Umbilical cord (tissue), 2 donors: ENCODE measurements at places on chromosomes 12 and 14. TPM values are rescaled to one million over a fixed set of nuclear protein-coding genes. Genes with fewer than 3 reads are reported as not detected.

DNA sequence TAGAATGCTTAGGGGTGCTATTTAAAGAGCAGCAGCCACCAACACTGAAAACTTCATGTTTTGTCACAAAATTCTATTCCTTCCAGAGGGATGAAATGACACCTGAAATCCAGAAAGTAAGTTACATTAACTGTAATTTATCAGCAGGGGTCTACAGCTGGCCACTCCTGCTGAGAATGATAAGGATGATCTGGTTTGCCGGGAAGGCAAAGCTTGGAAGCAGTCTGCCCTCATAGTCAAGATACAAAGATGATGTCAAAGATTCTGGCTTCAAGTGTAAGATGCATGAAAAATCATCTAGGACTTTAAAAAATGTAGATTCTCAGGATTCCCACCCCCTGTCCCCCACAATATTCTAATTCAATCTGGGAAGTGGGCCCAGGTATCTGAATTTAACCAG lies 58.4 kb downstream of the DCAF5 start:
- DNase-seq, result peak; percentile 35

DNA sequence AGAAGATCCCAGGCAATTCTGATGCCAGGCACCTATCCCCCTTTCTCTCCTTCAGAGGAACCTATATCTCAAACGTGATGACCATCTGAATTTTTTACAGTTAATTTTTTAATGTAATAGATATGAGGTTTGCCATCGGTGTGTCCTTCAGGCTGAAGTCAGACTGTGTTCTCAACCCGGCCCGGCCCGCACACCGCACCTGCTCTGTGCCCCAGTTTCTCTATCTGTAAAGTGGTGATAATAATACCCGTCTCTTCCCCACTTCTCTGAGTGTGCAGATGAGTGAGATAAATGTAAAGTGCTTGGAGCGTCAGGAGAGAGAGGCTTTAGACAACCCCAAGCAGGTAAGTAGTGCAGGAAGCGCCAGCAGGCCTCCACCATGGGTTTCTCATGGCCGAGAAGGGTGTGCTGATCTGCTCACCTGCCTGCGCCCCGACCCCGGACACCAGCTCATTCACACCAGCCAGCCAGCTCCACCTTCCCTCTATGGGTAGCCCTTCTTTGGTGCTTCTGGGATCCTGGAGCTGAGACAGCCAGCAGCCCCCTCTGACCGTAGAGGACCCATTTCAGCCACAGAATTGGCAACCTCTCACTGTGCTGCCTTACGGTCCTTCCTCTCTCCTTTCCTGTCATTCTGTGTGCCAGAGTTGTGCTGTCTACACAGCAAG lies 80.0 kb downstream of the ZFP36L1 start:
- no peak for DNase-seq

DNA sequence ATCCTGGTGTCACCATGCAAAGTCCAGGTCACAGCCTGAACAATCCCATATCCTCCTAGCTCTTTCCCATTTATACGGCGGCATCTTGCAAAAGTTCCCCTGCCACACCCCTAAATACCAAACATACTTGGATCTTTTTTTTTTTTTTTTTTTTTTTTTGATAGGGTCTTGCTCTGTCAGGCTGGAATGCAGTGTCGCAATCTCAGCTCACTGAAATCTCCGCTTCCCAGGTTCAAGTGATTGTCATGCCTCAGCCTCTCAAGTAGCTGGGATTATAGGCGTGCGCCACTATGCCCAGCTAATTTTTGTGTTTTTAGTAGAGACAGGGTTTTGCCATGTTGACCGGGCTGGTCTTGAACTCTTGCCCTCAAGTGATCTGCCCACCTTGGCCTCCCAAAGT lies 451.3 kb downstream of the GLT1D1 start:
- no peak for DNase-seq

DNA sequence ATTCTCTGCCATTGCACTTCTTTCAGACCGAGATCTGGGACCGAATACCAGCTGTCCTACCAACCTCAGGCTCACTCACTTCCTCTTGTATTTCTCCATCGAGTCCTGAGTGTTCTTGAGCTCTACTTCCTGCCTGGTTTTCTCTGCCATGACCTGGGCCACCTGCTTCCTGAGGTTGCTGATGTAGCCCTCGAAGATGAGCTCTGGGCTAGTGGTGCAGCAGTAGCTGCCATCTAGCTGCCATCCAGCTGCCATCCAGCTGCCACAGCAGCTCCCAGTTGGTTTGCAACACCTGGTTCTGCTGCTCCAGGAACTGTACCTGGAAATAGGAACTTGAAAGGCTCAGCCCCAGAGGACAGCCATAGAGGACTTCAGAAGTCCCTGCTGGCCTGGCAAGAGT lies 15.0 kb upstream of the KRT73 start:
- no peak for DNase-seq

GRCh38 chr14:75430116-75430515 lies 2.3 kb downstream of the JDP2 start:
- peak; percentile 81 for DNase-seq

The CFAP73 gene
- not detected for total RNA-seq

The RFLNA gene
- 7.2 TPM for total RNA-seq

- no peak for DNase-seq
Observed at GRCh38 chr14:104307627-104308401, 169.4 kb downstream of the KIF26A start.
